ENCODE measurements at places on chromosomes 1 and 21.

- no peak for DNase-seq
These were observed 856 bp downstream of the AVPR1B start for GRCh38 chr1:206116191-206116872.

- DNase-seq = no peak
These were observed 84.1 kb downstream of the RIPK4 start for GRCh38 chr21:41682719-41683179.

DNA sequence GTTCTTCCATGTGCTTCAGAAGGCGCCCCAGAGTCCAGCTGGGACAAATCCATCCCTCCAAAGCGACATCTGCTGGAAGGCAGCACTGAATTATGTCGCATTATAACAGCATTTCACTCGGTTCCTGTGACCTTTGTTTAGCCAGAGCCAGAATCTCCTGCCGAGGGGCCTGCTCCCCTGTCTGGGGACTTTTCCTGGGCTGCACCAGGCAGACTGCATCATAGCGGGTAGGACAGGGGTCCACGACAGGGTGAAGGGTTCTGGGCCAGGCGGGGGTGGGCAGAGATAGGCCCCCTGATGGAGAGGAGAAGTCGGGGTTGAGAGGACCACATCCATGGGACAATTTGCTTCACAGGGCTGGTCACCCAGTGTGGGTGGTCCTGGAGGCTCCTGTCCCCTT lies 276.9 kb downstream of the MATN1 start:
- no peak for DNase-seq

- no peak for DNase-seq
These were observed 49.1 kb downstream of the GLIS1 start for GRCh38 chr1:53689736-53690326.

GRCh38 chr1:30327370-30328099 lies 395.9 kb downstream of the MATN1 start:
- DNase-seq = no peak

GRCh38 chr1:98887507-98887906 lies 117.2 kb downstream of the PLPPR5 start:
- no peak for DNase-seq

- DNase-seq = no peak
These were observed 60.7 kb upstream of the TEKT2 start for GRCh38 chr1:36023098-36023769.

- no peak for DNase-seq
These were observed 21.9 kb downstream of the RHEX start for GRCh38 chr1:206074839-206075238.

DNA sequence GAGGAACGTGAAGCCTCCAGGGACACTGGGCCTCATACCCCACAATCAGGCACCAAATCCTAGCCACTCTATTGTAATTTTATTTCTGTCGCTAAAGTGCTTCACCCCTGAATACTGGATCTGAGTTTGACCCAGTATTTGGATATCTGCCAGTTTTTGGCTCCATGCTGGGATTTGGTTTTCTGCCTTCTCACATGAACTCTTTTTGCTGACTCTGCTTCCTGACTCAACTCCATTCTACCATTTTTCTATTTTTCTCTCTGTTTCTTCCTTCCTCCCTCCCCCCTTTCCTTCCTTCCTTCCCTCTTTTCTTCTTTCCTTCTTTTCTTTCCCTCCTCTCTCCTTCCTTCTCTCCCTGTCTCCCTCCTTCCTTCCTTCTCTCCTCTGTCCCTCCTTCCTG lies 151.3 kb upstream of the GJB5 start:
- no peak for DNase-seq

DNA sequence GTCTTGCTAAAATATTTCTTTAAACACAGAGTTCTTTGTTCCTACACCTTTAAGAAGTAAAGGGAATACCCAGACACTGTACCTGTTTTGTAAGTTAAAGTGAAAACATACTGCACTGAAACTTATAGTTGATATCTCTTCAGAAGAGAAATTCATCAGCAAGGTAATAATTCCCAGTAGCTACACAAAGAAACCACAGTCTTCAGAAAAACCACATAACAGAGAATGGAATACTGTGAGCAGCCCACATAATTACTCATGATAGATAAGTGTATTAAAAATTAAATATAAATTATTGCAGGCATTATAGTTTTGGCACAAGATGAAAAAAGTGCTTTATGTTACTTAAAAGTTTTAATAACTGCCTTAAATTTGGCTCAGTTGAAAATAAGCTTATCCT lies 276.6 kb downstream of the SETD4 start:
- no peak for DNase-seq

DNA sequence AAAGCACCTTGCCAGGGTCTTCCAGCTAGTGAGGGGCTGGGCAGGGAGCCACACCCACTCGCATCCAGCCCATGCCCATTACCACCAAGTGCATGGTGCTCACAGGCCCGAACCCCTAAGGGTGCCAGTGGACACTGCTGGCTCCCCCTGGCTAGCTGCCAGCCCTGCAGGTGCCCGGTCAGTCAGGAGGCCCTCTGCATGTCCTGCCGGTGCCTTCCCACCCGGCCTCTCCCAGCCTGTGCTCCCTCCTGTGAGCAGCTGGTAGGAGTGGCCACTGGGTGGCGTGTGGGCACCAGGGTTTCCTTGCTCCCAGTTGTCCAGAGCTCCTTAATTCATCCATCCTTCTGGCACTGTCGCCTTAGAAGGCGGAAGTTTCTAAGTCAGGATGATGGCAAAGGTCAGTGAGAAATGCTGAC lies 33.4 kb downstream of the QSOX1 start:
- no peak for DNase-seq

- DNase-seq = no peak
These were observed 1.2 kb upstream of the UBAP2L start for GRCh38 chr1:154219541-154219940.

DNA sequence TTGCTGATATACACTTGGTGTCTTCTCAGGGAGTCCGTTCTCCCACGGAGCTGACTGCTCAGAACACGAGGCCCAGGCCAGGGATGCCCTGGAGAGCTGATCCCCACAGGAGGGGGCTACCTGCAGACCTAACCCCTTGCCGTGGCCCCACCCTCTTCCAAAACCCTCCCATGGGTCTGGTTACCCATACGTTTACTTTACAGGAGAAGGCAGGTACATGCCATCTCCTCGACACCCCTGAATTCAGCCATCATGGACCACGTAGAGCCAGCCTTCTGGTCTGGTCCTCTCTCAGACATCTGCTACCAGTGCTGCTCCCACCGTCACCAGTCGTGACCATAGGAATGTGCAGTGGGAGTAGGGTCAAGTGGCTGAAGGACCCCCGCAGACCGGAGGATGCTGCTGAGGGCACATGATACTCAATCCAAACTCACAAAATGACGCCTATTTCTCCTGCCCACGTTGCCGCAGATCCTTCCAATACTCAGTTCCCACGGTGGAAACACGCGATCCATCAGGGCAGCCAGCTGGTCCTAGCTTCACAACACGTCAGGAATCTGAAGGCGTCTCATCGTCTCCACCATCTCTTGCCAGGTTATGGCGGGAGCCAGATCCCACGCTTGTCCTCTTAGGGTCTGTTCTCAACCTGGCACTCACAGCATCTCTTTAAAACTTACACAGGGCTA lies 26.7 kb downstream of the PGBD5 start:
- DNase-seq = no peak

GRCh38 chr1:208344202-208344857 lies 100.1 kb upstream of the PLXNA2 start:
- DNase-seq = no peak

- no peak for DNase-seq
These were observed 490.5 kb upstream of the LRRC7 start for GRCh38 chr1:69077198-69077597.

DNA sequence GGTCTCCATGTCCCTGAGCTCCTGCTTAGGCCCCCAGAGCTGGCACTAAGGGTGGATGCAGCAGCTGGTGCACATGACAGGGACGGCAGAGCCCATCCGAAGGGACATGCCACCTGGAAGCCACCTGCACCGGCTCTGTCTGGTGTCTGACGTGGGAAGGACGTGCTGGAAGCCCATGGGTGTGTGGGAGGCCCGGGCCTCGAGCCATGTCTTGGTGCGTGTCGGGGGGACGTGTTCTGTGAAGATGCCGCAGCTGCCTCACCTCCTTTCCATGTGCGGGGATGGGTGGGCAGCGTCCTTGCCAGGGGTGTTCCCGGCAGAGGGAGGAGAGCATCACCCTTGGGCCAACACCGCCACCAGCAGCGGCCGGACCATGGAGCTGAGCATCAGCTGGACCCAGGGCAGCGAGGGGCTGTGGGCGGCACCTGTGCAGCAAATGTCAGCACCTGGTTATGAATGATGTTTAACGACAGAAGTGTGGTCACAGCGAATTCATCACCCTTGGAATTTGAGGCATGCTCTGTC lies 15.5 kb upstream of the POFUT2 start:
- no peak for DNase-seq

GRCh38 chr1:97934491-97934890 lies 13.7 kb upstream of the DPYD start:
- DNase-seq = no peak

DNA sequence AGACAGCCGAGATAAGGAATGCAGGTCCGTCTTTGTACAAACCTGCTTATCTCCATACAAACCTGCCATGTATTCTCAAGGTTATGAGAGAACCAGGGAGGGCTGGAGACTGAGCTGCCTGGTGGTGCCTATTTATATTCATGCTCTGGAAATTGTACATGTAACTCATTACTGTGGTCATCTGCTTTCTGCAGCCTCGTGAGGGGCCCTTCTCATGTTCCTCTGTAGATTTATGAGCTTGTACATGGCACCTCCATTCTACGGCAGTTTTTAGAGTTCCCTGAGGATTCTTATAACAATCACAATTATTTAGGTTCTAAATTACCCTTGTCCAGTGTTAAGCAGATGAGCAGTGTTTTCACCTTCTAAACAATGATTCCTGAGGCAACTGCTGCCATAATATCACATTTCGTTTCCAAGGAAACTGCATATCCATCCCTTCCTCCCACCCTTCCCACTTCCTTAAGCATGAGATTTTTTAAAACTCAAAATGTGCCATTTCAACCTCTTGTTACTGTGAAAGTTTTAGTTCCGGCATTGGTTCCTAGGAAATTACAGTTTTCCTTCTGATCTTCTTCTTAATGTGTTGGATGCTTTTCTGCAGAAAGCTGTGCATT lies 112.1 kb downstream of the ST6GALNAC3 start:
- DNase-seq = no peak

DNA sequence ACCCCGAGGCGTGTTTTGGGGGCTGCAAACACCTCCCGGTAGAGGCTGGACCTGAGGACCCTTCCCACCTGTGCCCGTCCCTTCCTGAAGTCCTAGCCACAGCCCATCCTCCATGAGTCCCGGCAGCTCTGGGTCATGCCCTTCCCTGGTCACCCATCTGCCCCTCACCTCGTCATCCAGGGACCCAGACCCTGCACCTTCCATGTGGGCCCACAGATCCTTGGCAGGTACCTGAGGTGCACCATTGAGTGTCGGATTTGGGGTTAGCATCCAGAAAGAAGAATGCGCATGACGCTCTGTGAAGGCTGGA lies 6.8 kb downstream of the RNF187 start:
- no peak for DNase-seq

All from activated T-cell treated with anti-CD3 and anti-CD28 coated beads, Interleukin-2, amount 50 U/mL, for 24 hours (primary cell).